ENCODE measurements at places on chromosomes 5 and 9. TPM values are rescaled to one million over a fixed set of nuclear protein-coding genes. Genes with fewer than 3 reads are reported as not detected.

Gene TMEM174
- not detected for total RNA-seq

Gene TRIM36
- 0.72 TPM for total RNA-seq

Gene CCDC192
- total RNA-seq: not detected

Gene HTR4
- total RNA-seq: not detected

DNA sequence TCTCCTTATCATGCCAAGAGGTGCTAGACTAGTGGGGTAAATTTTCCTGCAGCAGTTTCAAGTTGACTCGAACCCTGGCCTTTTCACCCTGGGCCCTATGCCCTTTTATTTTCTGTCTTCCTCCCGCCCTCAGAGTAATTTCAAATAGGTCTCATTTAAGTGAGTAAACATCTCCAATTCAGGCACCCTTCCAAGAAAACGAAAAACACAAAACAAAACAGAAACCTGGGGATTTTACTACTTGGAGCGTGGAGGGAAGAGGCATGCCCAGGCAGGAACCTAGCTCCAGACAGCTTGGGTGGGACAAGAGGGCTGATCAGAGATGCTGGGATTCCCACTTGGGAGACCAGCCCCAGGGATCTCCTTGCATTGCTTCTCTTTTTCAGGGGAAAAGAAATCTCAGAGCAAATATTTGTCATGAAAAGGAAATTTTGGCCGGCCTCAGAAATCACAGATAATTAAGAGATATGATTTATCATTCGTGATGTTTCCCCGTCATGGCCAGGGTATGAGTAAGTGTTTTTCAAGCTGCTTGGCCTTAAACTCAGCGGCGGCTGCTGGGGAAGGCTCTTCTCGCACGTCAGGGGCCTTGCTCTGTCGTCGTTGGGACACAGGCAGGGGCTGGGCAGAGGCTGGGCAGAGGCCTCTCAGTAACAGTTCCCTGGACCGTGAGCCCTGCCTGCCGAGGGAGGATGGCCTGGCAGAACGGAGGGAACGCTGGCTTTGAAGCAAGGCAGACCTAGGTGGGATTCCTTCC, 248.6 kb upstream of the KLF4 start:
- no peak overlapping the region for H3K27ac ChIP-seq
- no peak for DNase-seq
- no peak overlapping the region for H3K4me3 ChIP-seq
- H3K4me1 ChIP-seq: no peaks in the 10 kb centered on the region
- H3K27me3 ChIP-seq: no peaks in the 10 kb centered on the region

- peak; percentile 79 for DNase-seq
- peaks cover 10% of the 10 kb centered on the region for H3K27me3 ChIP-seq
- H3K36me3 ChIP-seq: no peaks in the 10 kb centered on the region
Observed at GRCh38 chr9:131762356-131762932, 22.6 kb upstream of the RAPGEF1 start.

- H3K4me3 ChIP-seq: no peak overlapping the region
- no peaks in the 10 kb centered on the region for H3K36me3 ChIP-seq
- H3K27ac ChIP-seq: no peak overlapping the region
- H3K4me1 ChIP-seq: no peaks in the 10 kb centered on the region
- no peak for DNase-seq
- no peaks in the 10 kb centered on the region for H3K27me3 ChIP-seq
Observed at GRCh38 chr9:2496169-2496568, 125.4 kb upstream of the VLDLR start.

DNA sequence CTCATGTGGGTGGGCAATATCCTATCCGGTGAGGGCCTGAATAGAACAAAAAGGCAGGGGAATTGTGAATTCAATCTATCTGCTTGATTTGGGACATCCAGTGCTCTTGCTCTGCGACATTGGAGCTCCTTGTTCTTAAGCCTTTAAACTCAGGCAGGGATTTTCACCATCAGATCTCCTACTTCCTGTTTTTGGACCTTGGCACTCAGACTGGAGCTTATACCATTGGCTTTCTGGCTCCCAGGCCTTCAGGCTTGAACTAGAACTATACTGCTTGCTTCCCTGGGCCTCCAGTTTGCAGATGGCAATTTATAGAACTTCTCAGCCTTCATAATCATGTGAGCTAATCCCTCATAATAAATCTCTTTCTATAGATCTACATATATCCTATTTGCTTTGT, 134.3 kb upstream of the CLINT1 start:
- peaks cover 12% of the 10 kb centered on the region for H3K4me1 ChIP-seq
- no peak overlapping the region for H3K4me3 ChIP-seq
- DNase-seq: no peak

GRCh38 chr9:135251331-135251761, 163.9 kb downstream of the OLFM1 start:
- no peaks in the 10 kb centered on the region for H3K36me3 ChIP-seq
- no peak overlapping the region for H3K27ac ChIP-seq
- DNase-seq: no peak
- H3K4me1 ChIP-seq: no peaks in the 10 kb centered on the region
- no peak overlapping the region for H3K4me3 ChIP-seq

DNA sequence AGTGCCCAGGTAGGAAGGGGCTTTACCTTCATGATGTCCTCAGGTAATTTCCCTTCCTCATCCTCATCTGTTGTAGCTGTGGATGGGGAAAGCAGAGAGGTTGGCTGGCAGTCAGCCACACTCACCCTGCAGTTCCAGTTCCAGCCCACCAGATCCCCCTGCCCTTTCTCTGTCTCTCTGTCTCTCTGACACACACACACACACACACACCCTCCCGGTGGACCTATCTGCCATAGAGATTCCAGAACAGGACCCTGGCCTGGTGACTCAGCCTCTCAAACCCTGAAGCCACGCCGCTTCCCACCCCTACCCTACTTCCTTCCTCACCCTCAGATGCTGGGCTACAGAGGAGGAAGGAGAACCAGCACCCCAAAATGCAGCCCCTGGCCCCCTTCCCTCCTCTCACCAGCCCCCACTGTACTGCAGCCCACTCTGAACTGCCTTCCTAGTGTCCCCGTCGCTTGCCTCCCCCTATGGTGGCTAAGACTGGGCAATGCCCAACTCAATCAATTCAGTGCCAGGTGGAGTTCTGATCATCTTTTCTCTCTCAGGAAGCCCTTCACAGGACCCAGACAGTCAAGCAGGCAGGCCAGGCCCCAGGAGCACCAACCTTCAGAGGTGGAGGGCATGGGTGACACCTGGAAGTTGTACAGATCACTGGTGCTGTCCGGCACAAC, 4.8 kb downstream of the IRF1 start:
- peak overlapping the region; percentile 90 for H3K27ac ChIP-seq
- peak overlapping the region; percentile 96 for H3K4me3 ChIP-seq
- peak; percentile 45 for DNase-seq

GRCh38 chr9:80954521-80954920, 734.8 kb downstream of the TLE1 start:
- H3K4me1 ChIP-seq: no peaks in the 10 kb centered on the region
- no peaks in the 10 kb centered on the region for H3K27me3 ChIP-seq
- no peak overlapping the region for H3K4me3 ChIP-seq
- no peak for DNase-seq

All from activated CD8-positive, alpha-beta T cell treated with anti-CD3 and anti-CD28 coated beads for 36 hours (primary cell).